Putamen (tissue), 1 donor: ENCODE measurements at places on chromosomes 11 and 22.
A peak's percentile ranks its signal among the peaks of the same experiment; 100 is the strongest.

DNA sequence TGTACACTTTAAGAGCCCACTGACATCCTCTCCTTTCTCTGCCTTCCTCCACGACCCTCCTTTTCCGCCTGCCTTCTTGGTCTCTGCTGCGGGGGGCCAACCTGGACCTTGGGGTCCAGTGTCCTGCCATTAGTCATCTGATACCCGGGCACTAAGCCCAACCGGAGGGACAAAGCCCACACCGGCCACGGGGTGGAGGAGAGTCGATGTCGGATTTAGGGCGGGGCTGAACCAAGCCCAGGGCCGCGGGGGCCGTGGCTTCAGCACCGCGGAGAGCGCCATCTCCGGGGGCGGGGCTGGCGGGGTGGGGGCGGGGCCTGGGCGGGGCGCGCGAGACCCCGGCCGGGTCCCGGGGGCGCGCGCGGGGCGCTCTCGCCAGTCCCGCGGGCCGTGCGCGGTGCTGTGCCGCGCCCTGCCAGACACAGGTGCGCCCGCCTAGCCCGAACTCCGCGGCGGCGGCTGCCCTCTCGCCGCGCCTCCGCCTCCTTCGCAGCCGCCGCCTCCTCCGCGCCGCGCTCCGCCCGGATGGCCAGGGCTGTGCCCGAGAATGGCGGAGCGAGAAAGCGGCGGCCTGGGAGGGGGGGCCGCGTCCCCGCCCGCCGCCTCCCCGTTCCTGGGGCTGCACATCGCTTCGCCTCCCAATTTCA lies at the start of gene MAPK8IP1:
MAPK8IP1 (plus strand) TSS at position 378 of the 647 bp plus-strand sequence; CDS start at position 548, 170 bp downstream.
- DNase-seq: no peak

DNA sequence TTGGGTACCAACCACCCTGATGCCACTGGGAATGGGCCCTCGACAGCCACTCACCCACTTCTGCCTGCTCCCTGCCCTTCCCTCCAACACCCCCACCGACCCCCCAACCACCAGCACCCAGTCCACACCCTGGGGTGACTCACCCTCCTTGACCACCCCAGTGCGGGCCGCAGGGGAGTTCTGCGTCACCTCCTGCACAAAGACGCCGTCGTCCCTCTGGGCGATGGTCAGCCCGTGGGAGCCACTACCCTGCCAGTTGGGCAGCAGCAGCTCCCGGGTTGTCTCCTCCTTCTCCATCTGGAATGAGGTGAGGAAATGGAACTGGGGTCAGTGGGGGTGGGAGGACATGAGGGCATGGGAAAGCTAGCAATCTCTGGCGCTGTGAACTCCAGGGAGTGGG lies 10.8 kb downstream of the AHNAK start:
- DNase-seq: no peak

DNA sequence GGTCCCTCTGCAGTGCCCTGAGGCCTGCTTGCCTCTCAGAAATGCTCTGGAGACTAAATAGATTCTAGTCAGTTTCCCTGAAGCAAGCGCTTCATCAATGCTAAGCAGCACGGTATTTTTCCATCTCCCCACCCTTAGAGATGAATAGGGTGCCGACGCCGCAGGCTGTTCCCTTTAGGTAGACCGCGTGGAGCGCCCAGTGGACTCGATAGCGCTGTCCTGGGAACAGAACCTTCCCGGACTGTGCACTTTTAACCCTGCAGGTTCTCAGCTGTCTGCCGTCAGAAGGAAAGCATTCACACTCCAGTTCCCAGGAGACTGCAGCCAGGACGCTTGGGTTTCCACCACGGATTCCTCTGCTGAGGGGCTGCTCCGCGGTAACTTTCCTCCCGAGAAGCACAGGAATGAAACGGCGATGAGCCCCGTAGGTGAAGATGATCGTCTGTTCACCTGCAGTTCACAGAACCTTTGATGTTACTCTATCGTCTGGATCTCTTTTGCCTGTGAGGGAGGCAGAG lies 9.1 kb upstream of the KCNJ1 start:
- DNase-seq: no peak

GRCh38 chr22:50009765-50010675 lies 2.5 kb downstream of the IL17REL start:
- DNase-seq: no peak

GRCh38 chr22:30531651-30532608 lies 14.6 kb downstream of the SEC14L6 start:
- DNase-seq: no peak

- no peak for DNase-seq
Measured at GRCh38 chr11:14642453-14642852, 1.2 kb upstream of the PDE3B start.

GRCh38 chr11:67024966-67025365 lies 2.0 kb downstream of the SYT12 start:
- no peak for DNase-seq

DNA sequence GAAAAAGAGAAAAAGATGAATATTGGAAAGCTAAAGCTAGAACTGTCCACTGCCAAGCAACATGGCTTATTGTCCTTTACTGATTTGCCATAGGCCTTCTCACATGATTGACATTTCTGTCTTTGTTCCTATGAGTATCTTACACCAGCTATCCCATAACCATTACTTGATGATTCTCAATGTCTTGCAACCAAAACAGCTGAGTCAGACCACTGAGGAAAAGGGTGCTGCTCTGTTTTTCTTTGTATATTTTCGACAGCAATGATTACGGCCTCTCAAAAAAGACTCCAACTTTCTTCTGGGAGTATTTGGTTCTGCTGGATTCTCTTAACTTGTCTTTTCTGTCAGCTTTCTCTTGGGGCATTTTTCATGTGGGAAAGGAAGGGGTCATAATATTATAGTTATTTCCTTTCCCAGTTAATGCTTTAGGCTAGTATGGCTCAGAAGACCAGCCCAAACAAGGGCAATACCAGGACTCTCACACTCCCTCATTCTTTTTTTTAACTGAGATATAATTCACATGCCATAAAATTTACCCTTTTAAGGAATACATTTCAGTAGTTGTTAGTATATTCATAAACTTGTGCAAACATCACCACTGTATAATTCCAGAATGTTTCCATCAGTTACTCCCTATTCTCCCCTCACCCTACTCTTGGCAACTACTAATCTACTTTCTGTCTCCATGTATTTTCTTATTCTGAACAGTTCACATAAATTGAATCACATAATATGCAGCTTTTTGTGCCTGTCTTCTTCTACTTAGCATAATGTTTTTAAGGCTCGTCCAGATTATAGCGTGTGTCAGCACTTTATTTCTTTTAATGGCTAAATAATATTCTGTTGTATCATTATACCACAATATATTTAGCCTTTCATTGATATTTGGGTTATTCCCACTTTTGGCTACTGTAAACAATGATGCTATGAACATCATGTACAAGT lies 31.1 kb upstream of the FAR1 start:
- no peak for DNase-seq

DNA sequence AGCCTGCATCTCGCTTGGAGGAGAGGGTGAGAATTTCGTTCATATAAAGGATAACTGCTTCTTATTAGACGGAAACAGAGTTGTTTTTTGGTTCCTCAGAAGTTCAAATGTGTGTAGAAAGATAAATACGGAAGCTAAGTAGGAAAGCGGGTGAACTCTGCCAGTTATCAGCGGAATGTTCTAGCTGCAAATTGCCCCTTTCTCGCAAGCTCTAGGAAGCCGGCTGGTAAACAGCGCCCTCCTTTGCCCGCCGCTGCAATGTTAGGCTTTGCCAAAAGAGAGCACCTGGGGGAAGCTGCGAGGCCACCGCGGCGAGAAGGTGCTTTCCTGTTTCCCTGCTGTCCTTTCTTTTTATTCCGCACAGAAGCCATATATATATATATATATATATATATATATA lies 67.0 kb downstream of the IGLL5 start:
- no peak for DNase-seq

DNA sequence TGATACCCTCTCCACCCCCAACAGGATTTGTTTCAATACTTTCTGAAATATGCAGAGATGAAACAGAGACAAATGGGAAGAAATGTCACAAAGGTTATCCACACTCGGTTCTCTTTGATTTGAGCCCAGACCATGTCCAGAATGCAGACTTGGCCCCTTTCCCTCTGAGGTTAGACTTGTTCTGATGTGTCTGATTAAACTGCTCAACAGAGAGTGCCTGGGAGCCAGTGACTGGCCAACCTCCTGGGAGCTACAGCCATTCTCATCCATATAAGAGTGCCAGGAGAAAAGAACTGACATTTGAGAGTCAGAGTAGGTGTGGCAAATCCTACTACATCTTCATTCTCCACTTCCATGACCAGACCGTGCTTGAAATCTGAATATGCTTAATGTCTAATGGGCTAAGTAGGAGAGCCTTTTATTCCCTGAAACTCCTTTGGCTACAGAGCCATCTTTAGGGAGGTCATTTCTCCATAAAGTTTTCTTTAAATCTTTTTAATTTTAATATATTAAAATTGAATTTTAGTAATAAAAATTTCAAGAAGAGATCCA lies 201.4 kb downstream of the BLID start:
- no peak for DNase-seq

GRCh38 chr11:68349461-68350249 lies 37.3 kb downstream of the LRP5 start:
- DNase-seq: no peak

GRCh38 chr11:35330931-35331330 lies 88.4 kb downstream of the SLC1A2 start:
- no peak for DNase-seq

GRCh38 chr11:995752-996420 lies 40.6 kb downstream of the MUC6 start:
- peak; percentile 42 for DNase-seq

DNA sequence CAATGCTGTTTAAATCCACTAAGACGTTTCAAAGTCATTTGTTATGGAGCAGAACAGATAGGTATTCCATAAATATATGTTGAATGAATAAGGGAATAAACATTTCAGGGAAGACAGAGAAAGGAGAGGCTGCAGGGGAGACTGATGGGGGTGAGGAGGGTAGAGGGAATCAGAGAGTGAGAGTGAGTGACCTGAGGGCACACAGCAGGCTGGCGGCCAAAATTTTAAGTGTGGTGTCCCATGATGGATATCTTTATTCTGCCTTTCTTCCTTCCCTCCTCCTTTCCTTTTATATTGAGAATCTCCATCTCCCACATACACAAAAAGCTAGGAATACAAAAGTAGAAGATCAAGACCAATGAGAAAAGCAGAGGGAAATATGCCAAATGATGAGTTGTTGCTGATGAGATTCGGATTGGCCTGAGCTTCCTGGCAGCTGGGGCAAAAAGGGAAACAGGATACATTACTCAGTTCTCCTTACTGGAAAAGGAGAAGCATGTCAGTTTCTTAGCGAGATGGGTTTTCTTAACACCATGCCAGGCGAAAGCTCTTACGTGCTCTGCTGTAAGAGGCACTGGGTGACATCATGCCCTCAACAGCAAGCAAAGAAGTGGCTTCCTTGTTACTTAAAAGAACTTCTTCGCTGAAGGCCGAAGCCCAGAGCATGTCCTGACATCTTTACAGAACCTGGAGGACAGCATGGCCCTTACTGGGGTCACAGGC lies 11.2 kb upstream of the CYTH4 start:
- DNase-seq: no peak

DNA sequence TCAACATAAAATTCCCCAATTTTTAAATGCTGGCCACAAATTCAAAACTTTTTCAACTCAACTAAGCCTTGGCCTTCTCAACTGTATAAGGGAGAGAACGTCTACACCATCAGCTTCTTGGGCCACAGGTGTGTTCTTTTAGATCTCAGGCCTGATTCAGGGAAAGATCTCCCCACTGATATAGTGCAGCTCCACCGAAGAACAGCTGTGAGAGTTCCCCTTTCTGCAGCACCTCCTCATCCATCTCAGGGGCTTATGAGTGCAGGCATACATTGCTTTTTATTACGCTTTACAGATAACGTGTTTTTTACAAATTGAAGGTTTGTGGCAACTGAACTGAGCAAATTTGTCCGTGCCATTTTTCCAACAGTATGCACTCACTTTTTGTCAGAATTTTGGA lies 8.0 kb upstream of the CD82 start:
- DNase-seq: no peak

DNA sequence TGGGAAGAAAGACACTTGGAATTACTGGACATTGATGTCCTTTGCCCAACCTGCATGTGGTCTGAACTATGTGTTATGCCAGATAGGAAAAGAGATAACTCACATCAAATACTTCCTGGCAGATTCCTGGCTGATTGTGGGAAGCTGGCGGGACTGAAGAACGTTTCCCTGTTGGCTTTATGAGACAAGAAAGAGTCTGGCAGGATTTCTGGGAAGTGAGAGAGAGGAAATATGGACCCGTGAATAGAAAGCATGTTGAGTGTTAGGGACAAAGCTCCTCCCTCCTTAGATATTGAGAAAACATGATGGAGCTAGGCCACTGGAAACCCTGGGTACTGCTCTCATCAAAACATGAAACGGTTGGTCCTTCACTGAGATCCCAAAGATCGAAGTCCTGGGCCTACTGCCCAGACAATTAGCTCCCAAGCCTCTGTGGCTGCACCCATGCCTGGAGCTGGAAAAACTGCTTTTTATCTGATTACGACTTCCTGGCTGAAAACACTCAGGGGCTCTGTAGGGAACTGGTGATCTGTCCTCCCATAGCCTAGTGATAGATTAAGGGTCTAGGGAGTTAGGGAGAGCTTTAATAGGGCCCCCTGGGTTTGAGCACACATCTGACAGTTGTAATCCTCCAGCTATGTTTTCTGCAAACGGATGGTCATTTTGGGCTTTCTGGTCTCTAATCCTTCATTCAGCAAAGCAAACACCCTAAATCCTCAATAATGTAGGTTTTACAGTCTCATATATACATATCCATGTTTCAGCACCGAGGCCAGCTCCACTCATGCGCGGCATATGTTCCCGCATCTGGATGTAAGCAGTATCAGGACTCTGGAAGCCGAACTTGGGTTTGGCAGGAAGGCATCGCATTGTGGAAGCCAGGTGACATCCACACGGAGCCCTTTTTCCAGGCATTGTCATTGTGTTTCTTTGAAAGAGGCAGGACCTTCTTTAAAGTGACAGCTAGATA lies 6.1 kb upstream of the B3GAT1 start:
- DNase-seq: no peak

- no peak for DNase-seq
Measured at GRCh38 chr11:27204529-27204928, 158.5 kb downstream of the CCDC34 start.

DNA sequence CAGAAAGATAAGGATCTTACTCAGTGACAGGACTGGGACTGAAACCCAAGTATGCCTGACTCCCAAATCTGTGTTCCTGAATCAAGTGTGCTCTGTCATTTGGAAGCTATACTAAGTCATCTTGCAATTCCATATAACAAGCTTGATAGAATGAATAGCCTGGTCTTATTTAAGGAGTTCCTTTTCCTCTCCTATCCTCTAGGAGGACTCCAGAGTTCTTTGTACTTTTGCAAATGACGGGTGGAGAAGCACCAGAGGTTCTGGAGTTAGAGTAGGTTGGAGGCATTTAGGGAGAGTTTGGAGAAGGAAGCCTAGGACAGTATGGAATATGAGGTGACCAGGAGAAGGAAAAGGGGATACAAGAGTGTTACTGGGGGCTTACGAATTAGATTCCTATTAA lies 92.9 kb upstream of the RCN1 start:
- no peak for DNase-seq

GRCh38 chr11:70541176-70541575 lies 142.8 kb downstream of the CTTN start:
- DNase-seq: no peak

DNA sequence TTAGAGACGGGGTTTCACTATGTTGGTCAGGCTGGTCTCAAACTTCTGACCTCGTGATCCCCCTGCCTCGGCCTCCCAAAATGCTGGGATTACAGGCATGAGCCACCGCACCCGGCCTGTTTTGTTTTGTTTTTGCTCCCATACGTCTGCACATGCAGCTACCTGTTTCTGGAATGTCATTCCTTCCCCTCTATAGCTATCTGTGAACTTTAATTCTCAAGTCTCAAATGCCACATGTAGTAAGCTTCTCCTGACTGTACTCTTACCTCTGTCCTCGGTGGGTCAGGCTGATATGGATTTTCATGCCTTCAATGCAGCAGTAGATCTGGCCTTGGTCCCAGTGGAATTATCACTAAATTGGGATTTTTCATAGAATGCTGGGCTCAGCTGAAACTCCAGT lies 12.4 kb upstream of the SWAP70 start:
- DNase-seq: no peak
